Dermis microvascular lymphatic vessel endothelial cell (primary cell): ENCODE measurements at places on chromosomes 1 and 21.

- no peak for DNase-seq
Observed at GRCh38 chr1:182953826-182954225, 860 bp upstream of the SHCBP1L start.

DNA sequence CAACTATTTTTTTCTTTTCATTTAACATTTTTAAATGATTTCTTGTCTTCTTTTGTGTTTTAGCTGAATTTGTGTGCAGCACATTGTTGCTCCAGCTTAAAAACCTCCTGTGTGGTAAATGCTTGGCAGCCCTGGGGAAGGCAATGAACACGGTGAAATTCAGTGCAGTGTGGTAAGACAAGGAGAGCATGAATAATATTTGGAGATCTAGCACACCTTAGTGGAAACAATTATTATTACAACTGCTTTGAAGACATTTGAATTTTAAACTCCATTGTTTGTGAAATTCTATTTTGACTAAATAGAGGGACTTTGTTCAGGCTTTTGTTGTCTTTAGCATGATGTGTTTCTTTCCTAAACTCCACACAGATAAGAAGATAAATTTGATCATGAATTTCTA is 242.6 kb upstream of the CXADR start:
- peak; percentile 52 for DNase-seq

- DNase-seq = no peak
Observed at GRCh38 chr1:237745545-237745944, 145.2 kb downstream of the ZP4 start.

DNA sequence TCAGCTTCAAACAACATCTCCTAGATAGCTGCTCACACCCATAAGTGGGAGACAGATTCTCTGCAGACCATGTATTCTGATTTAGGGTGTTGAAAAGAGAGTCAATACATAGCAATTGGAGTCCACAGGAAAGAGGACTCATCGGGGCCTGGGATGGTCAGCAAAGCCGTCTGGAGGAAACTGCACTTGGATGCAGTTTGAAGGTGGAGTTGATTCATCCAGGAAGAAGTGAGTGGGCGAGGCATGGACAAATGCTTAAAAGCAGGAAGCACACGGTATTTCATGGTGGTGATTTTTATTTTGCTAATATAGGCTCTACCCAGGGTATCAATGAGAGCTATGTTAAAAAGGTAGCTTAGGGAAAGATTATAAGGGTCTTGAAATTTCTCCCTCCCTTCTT is 36.8 kb upstream of the DIRAS3 start:
- DNase-seq = no peak

DNA sequence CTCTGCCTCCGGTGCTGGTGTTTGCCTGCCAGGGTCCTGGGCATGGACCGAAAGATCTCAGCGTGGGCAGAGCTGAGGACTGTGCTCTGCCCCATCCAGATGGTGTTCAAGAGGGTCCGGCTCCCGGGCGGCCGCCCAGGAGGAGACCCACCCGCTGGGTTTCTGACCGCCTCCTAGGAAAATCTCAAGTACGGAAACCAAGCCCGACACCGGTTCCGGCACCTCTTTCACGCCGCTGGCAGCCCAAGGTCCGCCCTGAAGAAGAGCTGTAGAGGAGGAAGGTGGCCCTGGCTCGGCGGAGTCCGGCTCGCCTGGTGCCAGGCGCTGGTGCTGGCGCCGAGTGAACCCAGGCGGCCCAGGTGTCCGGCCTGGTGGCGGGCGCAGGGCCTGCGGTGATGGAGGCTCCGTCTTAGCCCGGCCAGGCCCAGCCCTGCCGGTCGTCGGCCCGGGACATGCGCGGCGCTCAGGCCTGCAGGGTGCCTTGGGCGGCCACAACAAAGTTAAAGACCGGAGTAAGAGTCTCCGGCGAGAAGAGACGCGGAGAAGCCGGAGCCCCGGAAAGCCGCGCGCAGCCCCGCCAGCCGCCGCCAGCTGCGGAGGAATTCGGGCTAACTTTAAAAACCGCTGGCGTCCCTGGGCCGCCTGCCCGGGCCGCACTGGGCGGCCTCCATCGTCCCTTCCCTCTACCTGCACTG is 1.5 kb downstream of the GRIK3 start:
- no peak for DNase-seq

DNA sequence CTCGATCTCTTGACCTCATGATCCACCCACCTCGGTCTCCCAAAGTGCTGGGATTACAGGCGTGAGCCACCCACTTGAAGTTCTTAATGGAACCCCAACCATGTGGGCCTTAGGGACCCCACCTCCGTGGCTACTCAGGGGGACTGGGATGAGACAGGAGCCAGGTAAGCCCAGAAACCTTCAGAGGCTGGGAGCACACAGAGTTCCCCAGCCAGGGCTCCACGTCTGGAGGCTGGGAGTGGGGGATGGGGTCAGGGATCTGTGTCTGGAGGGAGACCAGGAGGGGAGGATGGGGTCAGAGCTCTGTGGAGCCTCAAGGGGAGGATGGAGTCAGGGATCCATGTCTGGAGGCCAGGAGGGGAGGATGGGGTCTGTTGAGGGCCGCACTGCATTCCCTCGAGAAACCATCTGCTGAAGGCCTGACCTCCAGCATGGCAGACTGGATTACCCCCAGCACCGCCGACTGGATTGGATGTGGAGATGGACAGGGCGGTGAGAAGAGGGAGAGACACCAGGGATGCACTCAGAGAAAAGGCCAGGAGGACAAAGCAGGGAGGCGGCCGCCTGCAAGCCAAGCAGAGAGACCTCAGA is 2.1 kb upstream of the FTCD start:
- DNase-seq = no peak

- no peak for DNase-seq
Observed at GRCh38 chr1:36342426-36343185, 19.2 kb upstream of the EVA1B start.

- peak; percentile 16 for DNase-seq
Observed at GRCh38 chr1:198088360-198089071, 68.3 kb upstream of the NEK7 start.

DNA sequence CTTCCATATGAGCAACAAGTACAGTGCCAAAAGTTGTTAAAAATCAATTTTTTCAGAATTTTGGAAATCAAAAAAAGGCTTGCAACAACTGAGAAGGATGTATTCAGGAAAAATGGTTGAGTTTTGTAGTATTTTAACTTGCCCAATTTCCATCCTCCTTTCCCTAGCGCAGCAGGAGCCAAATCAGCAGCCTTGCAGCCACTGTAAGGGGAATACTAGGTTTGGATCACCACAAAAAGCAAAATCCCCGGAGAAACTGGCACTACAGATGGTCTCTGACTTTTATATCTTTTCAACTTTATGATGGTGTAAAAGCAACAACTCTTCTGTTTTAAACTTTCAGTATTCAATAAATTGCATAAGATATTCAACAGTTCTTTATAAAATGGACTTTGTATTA is 17.9 kb downstream of the DBT start:
- no peak for DNase-seq

DNA sequence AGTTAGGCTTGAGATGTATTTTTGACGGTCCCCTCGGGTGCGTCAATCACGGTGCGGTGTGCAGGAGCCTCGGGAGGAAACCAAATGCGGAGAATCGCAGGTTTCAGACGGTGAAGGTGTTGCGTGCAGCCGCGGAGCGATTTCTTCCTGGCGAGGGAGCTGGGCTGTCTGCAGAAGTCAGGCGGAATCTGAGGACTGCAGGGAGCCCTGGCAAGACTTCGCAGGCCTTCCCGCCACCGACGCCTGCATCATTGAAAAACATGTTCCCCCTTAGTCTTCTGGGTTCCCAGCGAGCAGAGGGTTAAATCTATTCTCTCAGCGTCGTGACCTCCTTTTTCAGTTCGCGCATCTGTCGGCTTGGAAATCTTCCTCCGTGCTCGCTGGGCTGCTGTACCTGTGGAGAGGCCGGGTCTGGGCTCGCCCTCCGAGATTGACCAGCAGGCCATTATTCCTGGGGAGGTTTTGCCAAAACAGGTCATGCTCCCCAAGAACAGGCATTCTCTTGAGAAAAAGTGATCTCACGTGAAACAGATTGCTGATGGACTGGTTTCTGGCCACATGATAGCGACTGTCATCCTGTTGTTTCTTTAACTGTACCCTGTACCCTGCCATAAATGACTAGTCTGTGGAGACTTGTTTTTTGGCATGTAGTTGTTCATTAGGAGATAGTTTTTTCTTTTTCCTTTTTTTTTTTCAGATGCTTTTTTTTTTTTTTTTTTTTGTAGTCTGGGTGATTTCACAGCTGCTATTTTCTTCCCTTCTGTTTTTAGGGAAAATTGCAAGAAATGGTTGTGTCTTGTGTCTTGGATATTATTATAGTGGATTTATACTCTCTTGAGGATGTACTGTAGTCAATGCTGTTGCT is 894 bp downstream of the EPB41 start:
- no peak for DNase-seq

DNA sequence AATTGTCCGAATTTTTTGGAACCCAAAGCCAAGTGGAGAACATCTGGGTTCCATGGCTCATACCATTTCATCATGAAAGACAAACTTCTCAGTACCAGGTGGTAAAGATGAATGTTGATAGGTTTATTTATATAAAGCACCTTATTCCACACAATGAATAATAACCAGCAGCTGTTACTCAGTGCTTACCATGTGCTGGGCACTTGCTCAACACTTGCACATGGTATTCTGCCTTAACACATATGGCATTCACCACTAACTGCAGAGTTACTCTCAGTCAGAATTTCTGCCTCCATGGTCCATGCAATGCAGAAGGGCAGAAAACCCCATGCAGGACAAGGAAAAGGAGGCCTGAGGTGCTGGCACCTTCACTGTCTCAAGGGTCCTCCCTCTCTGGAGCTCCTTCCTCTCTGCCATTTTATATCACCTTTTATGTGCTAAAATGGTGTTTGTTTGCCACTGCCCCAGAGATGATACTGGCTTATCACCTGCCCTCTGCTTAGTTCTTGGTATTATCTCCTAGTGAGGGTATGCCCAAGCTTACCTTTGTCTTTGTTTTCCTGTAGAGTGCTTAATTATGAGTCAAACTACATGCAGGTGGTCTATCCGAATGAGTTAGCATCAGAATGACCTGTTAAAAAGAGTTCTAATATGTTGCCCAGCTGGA is 76.7 kb upstream of the ZNF326 start:
- DNase-seq = no peak

DNA sequence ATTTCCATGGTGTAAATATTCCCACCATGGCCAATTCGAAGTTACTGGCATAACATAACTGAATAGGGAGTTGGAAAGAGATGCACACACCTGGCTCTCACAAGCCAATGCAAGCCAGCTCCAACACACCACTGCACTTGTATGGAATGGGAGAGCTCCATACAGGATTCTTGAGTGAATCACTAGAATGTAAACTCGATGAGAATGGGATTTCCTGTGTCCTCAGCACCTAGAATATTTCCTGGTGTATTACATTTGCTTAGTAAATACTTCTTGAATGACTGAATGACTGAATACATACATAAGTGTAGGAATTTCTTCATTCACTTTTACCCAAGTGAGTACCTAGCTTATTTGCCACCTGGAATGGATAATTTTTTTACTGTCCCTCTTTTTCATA is 16.2 kb upstream of the PPIE start:
- no peak for DNase-seq

GRCh38 chr1:228140724-228141225 is 696 bp downstream of the GUK1 start:
- DNase-seq = no peak
